GM04503 (cell line): ENCODE measurements at places on chromosomes 11 and 22.

GRCh38 chr11:133796043-133796795 is 49.1 kb downstream of the SPATA19 start:
- DNase-seq = no peak

DNA sequence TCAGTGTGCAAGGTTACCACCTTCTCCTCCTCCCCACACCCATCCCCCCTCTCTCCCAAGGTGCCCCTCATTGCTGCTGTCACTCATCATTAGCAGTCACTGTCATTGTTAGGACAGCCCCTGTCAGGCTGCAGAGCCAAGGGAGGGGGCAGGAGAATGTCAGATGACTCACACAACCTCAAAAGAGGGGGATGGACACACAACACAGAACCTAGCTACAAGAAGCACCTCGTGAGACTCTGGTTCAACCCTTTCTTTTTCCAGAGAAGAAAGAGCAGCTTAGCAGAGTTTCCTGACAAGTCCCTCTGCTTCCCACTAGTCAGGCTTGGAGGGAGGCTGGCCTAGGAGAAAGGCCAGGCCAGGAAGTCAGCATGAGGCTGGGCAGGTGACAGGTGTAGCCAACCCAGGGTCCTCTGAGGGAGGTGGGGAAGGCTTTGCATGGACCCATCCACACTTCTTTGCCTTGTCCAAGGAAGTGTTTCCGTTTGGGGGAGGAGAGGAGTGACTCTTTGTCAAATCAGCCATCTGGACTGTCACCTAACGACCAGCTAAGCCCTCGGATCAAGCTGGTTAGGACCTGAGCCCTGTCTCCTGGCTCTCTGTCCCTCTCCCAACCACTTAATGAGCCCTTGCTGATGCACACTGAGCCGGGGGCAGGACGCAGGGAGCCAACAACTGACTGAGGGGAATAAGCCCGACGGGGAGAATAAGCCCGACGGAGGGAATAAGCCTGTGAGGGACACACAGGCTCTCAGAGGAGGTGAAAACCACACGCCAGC is 18.3 kb downstream of the ADORA2A start:
- DNase-seq = no peak

GRCh38 chr11:17408641-17409040 is 20.2 kb upstream of the KCNJ11 start:
- DNase-seq = no peak

DNA sequence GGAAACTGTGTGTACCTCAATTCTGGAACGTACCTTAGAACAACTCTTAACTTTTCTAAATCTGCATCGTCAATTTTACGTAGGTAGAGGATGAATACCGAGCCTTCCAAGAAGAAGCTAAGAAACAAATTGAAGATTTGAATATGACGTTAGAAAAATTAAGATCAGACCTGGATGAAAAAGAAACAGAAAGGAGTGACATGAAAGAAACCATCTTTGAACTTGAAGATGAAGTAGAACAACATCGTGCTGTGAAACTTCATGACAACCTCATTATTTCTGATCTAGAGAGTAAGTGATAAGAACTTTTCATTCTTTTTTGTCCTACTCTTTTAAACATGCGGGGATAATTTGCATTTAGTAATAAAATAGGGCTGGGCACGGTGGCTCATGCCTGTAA is 53.5 kb downstream of the SPECC1L start:
- DNase-seq = no peak

DNA sequence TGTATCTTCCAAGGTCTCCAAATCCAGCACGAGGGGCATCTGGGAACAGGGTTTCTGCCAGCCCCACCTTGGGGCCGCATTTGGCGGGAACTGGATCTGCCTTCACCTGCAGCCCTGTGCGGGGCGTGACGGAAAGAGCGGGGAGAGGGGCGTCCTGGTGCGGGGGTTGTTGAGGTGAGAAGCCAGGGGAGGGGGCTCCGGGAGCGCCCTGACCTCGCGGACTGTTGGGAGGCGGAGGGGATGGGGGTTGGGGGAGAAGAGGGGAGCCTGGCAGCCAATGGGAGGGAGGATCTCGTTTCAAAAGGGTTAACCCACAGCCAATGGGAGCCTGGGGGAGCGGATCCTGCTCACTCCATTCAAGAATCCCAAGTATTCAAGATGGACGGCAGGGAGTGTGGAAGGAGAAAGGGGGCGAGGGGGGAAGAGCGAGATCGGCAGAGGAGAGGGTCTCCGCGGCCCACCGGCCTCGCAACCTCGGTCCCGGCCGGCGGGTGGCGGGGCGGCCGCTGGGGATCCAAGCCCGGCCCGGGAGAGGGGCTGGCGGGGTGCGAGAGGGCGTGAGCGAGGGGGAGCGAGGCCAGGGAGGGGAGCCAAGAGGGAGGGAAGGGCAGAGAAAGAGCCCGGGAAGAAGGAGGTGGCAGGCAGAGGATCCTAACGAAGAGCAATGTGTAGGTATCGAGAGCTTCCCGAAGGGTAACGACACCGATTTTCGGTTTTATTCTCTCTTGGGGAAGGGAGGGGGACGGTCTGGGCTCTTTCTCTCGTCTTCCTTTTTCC is 11.5 kb downstream of the YPEL4 start:
- DNase-seq = peak; percentile 54

GRCh38 chr11:114912826-114913225 is 234.5 kb downstream of the NXPE2 start:
- no peak for DNase-seq

DNA sequence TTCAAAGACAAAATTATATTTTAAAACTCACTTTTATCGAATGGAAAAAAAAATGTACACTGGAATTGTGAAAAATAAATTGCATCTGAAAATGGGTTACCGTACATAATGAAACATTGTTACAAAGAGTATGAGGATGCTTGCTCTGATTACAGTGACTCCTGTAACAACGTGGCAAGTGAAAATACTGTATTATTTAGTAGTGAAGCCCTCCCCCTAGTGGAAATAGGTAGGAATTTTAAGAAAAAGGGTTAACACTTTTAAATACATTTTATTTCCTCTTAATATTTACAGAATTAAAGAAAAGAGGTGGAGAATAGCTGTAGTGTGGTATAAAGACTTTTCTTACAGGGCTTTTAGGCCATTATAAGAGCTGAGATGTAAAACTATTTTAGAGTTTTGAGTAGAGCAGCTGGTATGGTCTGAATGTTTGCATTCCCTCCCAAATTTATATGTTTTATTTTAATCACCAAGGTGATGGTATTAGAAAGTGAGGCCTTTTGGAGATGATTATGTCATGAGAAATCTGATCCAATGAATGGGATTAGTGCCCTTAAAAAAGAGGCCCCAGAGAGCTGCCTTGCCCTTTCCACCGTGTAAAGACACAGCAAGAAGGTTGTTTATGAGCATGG is 25.2 kb downstream of the FAM76B start:
- DNase-seq = peak; percentile 14

DNA sequence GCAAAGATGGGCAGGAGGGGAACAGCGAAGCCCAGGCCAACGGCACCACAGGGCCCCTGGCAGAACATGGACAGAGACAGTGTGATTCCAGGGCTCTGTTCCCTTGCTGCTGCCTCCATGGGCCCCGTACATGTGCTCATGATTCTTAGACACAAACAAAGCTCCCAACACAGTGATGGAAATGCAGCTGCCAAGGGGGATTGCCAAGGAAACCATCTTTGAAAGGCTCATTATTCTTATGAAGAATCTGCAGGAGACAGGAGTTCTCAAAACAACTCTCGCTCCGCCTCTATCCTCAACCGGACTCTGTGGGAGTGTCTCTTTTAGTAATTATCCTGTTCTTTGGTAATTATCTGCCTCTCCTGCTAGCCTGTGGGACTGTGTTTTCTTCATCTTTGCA is 32.2 kb downstream of the SERPINH1 start:
- DNase-seq = no peak

DNA sequence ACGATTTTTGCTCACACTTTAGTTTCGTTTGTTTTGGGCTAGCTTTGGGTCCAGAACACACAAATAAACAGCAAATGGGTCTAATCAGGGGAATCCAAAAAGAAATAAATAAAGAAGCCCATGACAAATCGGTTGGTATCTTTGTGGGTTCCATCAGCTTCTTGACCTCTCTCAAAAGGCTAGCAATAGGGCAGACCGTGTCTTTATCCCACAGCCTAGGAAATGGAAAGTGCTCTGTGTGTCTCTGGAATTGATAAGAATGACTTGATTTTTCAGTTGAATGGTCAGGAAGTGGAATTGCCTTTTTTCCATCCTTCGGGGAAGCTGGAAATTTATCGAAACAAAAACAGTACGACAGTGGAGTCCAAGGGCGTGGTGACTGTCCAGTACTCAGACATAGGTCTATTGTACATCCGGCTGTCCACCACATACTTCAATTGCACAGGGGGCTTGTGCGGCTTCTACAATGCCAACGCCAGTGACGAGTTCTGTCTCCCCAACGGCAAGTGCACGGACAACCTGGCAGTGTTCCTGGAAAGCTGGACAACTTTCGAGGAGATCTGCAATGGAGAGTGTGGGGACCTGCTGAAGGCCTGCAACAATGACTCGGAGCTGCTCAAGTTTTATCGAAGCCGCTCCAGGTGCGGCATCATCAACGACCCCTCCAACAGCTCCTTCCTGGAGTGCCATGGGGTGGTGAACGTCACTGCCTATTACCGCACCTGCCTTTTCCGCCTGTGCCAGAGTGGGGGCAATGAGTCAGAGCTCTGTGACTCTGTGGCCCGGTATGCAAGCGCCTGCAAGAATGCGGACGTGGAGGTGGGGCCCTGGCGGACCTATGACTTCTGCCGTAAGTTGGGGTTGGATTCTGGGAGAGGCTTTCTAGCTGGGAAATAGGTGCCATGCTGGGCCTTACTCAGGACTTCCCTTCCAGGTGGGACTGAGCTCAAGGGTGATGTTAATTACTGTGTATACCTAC is 28.6 kb downstream of the TECTA start:
- no peak for DNase-seq

DNA sequence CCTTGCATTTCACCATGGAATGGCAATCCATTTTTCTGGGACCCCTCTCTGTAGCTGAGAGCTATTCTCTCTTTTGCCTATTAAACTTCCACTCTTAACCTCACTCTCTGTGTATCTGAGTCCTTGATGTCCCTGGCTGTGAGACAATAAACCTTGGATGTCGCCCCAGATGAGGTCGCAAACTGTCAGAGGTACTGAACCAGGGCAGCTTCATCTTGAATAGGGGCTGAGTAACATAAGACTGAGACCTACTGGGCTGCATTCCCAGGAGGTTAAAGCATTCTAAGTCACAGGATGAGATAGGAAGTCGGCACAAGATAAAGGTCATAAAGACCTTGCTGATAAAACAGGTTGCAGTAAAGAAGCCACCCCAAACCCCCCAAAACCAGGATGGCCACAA is 68.0 kb downstream of the RSF1 start:
- no peak for DNase-seq

DNA sequence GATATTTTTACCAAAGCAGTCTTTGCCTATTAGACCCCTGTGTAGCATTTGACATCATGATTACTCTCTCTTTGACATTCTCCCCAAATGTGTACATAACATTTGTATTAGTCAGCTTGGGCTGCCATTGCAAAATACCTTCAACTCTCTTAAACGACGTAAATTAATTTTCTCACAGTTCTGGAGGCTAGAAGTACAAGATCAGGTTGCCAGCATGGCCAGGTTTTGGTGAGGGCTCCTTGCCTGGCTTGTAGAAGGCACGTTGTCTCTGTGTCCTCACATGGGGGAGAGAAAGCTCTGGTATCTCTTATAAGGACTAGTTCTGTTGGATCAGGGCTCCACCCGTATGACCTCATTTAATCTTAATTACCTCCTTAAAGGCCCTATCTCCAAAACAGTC is 12.3 kb upstream of the DLAT start:
- DNase-seq = no peak

DNA sequence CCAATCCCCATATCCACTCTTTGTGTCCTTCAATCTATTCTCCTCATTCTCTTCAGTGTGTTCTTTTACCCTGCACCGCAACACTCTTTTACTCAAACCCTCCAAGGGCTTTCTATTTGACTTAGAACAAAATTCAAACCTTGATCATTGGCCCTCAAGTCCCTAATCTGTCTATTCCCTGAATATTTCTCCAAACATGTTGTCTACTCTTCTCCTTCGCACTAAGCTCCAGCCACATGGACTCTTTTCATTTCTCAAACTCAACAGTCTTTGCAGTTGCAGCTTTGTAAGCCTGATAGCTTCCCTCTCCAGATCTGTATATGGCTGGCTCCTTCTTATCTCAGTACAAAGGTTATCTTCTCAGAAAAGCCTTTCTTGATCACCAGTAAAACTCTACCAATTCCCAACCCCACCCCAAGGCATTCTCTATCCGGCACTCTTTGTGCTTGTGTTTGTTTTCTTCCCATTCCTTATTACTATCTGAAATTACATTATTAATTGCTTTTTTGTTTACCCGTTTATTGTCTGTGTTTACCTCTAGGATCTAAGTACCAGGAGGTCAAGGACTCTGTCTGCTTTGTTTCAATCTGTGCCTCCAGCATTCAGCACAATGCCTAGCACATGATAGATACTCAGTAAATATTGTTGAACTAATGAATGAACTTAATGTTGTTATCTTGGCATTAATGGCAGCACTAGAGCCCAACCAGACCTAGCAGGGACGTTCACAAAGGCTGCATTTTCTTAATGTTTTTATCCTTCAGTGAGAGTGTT is 147.4 kb downstream of the BBOX1 start:
- DNase-seq = no peak

DNA sequence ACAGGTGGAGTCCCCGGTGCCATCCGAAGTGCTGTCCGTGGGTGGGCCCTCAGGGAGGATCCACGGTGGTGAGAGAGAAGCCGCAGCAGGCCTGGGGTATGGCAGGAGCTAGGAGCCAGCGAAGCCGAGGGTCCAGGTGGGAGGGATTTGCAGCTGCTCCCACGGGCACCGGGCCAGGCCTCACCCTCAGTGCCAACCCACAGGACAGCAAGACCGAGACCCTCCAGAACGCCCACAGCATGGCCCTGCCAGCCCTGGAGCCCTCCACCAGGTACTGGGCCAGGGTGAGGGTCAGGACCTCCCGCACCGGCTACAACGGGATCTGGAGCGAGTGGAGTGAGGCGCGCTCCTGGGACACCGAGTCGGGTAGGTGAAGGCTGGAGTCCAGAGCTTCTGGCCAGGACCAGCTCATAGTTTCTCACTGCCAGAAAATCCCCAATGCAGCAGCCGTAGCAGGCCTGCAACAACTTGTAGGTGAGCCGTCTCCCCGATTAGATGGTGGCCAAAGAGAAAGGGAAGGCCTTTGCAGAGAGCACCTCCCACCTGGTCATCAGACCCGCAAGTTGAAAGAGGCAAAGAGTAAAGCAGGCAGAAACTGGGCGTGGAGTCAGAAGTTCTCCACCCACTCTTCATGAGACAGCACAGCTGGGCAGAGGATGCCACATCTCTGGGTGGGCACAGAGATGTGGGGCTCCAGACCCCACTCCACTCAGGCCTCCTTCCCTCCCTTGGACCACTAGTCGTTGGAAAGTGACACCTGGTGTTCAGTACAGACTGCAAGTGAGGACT is 20.4 kb downstream of the CSF2RB start:
- no peak for DNase-seq

DNA sequence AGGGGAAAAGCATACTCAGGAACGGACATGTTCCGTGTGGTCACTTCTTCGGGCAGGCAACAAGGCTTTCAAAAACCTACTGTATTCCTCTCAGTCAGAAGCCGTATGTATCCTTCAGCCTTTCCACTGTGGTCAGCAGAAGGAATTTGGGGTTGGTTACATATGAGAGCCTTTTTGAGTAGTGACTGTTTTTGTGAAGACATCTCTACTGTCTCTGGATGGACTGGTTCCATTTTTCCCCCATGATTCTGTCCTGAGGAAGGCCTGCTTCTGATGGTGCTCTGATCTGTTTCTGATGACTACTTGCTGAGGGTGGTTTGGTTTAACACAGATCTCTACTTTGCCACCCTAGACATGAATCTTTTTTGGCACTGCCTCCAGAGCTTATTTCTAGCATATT is 63.7 kb upstream of the HORMAD2 start:
- DNase-seq = no peak

- no peak for DNase-seq
These were observed 23.3 kb upstream of the CCDC34 start for GRCh38 chr11:27386181-27386845.
